ENCODE measurements at places on chromosomes 3 and 15.

DNA sequence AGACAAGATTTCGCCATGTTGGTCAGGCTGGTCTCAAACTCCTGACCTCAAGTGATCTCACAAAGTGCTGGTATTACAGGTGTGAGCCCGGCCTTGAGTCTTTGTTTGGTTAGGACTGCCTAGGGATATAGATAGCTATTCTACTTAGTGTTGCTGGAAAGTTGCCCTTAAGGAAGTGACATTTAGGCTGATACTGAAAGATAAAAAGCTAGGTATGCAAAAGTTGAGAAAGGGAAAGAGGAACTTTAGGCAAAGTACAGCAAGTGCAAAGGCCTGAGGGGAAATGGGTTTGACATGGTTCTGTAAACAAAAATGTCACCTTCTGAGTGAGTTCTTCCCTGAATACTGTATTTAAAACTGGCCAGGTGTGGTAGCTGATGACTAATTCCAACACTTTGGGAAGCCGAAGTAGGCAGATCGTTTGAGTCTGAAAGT lies 111.5 kb downstream of the ZNF609 start:
- DNase-seq: no peak

- no peak for DNase-seq
These were observed 59.7 kb upstream of the MINAR1 start for GRCh38 chr15:79372428-79372827.

- no peak for DNase-seq
These were observed 6.9 kb upstream of the CAMKV start for GRCh38 chr3:49876567-49876966.

DNA sequence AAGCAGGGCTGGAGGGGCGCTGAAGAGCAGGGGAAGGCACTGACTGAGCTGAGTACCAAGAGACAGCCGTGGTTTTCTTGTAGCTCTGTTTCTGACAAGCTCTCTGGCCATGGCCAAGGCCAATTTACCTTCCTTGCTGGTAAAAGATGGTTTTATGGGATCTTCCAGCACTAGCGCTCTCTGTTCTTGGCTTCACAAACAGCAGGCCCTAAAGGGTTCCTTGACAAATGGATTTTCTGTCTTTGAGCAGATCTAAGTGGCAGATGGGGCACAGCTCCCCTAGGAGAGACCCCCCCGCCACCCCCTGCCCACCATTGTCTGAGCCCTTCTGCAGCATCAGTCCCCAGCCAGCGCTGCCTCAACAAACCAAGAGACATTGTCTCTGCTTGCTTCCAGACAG lies 66.6 kb downstream of the GAP43 start:
- DNase-seq: no peak

DNA sequence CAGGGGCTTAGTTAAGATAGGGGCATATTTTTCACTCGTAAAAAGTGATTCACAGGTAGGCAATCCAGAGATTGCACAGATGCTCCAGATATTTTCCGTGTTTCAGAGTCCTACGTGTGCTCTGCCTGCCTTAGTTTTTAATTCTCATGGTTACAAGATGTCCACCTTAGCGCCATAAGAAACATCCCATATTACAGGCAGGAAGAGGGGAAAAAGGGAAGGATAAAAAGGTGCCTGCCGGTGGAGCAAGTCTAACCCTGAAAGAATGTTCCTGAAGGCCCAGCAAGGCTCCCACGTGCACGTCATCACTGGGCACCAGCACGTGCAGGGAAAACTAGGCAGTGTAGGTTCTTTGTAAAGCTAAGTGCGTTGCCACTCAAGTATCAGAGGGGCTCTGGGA lies 10.1 kb upstream of the MOBP start:
- no peak for DNase-seq

- no peak for DNase-seq
These were observed 25.3 kb downstream of the CMSS1 start for GRCh38 chr3:99842826-99843589.

DNA sequence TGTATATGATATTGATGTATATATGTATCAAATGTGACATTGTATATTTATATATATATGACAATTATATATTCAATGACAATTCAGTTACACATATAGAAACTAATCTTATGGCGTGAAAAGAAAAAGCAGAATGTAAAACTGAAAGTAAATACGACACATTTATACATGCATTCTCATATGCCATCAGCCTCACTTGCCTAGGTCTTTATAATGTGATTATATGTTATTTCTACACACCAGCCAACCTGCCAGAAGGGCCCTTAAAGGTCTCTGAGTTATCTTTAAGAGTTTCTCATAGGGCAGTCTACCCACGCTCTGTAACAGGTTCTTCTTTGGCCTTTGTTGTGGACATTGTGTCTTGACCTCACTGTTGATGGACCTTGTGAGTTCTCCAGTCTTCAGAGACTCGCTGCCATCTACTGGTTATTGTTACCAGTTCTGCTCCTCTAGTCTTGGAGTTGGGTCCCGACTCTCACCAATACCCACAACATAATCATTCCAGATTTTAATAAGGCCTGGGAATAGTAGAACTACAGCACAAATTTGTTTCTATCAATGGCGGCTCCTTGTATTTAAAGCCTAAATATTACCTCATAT lies 371.5 kb upstream of the GOLIM4 start:
- peak; percentile 28 for DNase-seq

- no peak for DNase-seq
These were observed 231.2 kb downstream of the MBNL1 start for GRCh38 chr3:152499791-152500385.

- no peak for DNase-seq
These were observed 407.2 kb upstream of the TPRG1 start for GRCh38 chr3:188764609-188765008.

DNA sequence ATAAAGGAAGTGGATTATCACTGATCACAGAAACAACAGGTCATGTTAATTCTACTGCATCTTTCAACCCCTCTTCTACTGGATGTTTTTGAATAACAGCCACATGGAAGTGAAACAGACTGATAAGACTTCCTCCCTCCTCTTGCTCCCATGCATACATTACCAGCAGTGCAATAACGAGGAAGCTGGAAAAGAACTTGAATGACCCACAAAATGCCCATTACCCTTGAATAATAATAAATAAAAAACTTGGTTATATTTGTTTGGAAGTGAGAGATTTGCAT lies 51.6 kb downstream of the RARB start:
- no peak for DNase-seq

DNA sequence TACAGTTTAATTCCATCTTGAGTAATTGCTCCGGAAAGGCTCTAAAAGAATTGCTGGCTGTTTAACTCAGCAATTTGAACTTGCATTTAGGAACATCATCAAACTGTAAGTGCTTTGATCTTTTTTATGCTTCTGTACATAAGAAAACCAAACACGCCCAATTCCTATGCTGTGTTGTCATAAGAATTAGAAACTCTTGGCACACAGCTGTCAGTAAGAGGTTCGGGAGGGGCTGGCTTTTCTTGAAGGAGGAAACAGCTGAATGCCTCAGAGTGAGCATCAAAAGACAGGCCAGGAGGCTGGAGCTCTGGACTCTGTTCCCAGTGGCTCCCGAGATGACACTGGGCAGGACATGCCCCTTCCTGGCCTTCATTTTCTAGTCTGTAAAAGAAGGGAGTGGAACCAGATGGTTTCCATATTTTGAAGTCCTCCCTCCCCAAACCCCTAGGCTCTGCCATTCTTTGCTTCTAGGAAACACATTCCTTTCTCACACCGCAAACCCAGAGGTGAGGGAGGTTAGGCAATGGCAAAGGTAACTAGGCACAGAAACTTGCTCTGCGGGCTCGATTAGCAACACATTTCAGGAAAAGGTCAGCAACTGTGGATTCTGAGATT lies 73.7 kb upstream of the DLG1 start:
- DNase-seq: no peak

DNA sequence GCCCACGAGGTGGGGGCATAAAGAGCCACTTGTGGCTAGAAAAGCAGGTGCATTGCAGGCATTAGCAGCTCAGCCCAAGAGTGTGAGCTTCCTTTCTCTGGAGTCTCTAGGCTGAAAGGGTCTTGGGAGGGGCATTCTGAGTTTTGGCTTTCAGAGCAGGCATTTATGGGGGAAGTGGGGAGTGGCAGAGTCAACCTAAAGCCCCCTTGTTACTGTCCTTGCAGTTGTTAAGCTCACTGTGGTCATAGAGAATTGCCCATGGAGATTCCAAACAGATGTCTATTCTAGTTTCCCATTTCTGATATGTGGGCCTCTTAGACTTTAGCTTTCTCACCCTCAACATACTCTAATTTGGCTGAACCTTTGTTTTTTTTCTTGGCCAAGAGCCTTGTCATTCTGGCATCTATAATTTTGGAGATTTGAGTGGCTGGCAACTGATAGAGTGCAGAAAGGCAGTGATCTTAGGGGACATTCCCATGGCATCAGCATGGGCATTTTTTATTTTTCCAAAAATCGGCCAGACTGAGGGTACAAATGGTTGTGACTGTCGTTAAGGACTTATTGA lies 217.9 kb downstream of the THSD4 start:
- DNase-seq: no peak

- DNase-seq: no peak
These were observed 33.4 kb upstream of the STT3B start for GRCh38 chr3:31499281-31499680.

- no peak for DNase-seq
These were observed 3.5 kb upstream of the ST3GAL6 start for GRCh38 chr3:98759629-98760028.

DNA sequence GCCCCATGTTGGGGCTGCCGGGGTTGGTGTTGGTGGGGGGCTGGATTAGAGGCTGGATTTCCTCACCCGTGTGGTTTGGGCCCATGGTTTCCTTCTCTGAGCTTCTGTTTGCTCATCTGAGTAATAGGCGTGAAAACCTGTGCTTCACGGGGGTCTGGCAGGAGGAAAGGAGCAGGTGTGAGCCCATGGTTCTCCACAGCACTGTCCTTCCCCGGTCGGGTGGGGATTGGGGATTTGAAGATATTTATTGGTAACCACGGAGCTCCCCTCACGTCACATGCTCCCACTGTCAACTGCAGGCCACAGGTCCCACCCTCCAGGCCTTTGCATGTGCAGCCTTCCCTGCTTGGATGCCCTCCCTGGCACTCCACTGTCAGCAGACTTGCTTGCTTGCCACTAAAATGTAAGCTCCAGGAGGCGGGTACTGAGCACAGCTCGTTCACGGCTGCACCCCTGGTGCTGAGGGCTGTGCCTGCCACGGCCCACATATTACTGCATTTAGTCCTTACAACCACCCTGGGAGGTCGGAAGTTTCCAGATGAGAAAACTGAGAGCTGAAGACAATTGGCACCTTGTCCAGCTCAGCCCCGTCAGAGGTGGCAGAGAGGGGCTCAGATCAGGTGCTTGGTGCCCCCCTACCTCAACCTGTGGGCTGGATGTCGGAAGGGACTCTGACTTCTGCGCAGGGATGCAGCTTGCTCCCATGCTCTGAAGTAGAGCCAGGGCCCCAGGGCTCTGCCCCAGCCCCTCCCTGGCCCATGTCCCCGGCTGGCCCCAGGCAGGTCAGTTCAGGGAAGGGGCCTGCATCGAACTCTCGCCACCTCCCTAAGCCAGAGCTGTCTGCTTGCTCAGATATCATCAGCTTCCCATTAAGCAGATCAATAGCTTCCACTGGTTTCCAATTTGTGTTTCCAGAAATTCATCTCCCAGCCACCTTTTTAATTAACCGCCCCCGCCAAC lies 29.4 kb upstream of the IQSEC1 start:
- DNase-seq: no peak

- DNase-seq: no peak
These were observed 799.8 kb downstream of the DIPK2A start for GRCh38 chr3:144771381-144771870.

DNA sequence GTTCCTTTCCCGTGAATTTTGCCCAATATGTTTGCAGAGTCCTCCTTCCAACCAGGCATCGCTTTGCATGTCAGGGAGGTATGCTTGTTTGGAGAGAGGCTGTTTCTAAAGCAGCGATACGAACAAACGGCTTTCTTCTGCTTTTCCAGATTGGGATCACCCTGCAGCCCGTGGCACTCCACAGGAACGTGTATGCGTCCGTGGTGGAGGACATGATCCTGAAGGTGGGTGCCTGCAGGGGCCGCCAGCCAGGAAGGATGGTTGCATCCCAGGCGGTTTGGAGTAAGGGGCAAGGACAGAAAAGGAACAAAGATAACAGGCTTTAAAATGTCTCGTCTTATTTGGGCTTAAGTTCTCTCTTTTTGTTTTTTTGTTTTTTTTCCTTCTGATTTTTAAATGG lies 17.5 kb downstream of the MAP6D1 start:
- no peak for DNase-seq

DNA sequence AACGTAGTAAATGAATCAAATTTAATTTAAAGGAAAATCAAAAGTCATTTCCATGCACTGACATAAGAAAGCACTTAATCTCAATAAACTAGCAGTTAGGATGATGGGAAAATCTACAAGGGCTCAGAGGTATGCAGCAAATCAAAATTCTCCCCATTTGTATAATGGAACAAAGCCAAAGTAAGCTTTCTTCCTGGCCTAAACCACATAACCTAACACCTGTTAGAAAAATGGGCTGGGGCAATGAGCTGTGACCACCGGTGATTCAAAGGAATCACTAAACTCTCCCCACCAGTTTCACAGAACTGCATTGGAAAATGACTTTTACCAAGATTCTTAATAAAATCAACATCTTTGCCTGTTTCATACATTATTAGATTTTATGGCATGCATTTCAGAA lies 1024.3 kb downstream of the FHIT start:
- no peak for DNase-seq

DNA sequence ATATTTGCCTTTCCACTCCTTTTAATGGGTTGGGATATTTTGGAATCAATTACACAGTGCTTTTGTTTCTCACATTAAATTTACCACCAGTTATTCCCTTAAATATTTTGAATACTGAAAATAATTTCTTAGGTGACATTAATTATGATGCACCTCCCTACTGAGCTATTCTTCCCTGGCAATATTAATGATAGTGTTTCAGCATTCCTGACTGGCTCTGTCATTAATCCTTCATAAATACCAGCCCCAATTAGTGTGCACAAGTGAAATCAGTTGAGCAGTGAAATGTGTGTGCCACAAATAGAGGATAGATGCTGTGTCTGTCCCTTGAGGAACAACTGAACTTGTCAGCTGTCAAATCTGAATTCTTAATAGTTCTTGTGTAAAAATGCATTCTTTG lies 304.0 kb downstream of the CACNA2D3 start:
- DNase-seq: no peak

- no peak for DNase-seq
These were observed 256.0 kb downstream of the OCA2 start for GRCh38 chr15:27843146-27843545.

DNA sequence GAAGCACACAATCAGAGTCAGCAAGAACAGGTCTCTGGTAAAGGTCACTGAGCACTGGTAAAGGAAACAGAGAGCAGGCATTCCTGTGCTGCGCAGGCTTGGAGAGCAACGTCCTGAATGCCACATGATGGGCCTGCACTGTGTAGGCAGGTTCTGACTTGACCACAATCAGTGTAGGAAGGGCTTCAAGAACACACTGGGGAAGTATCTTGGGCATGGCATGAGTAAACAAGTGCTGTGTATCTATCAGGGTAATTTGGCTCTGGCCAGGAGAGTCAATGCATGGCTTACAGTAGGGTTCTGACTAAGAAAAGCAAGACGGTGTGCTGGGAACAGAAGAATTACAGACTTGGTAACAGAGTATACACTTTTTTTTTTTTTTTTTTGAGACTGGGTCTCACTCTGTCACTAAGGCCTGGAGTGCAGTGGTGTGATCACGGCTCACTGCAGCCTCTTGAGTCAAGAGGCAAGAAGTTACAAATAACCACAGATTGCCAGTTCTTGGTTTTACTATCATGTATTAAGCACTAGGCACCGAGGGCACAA lies 30.6 kb downstream of the TBC1D2B start:
- DNase-seq: no peak

GRCh38 chr3:124876401-124876878 lies 10.7 kb downstream of the ITGB5 start:
- no peak for DNase-seq
